ENCODE measurements at places on chromosomes 16 and 17.

DNA sequence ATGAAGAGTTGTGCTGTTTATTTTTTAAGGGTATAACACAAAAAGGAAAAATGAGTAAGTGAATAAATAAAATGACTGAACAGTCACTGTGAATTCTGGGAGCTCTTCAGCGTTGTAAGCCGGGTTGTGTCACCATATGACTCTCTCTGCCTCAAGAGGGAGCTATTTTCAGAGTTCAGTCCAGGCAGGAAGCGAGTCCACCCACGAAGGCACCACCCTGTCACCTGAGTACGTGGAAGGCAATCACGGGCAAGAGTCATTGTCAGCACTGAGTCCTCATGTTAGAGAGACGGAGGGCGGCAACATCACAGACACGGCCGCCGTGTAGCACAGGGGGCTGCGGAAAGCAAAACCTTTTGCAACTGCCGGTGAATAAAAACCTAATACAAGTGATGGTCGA lies 227.6 kb downstream of the UTP18 start:
- no peak for DNase-seq

DNA sequence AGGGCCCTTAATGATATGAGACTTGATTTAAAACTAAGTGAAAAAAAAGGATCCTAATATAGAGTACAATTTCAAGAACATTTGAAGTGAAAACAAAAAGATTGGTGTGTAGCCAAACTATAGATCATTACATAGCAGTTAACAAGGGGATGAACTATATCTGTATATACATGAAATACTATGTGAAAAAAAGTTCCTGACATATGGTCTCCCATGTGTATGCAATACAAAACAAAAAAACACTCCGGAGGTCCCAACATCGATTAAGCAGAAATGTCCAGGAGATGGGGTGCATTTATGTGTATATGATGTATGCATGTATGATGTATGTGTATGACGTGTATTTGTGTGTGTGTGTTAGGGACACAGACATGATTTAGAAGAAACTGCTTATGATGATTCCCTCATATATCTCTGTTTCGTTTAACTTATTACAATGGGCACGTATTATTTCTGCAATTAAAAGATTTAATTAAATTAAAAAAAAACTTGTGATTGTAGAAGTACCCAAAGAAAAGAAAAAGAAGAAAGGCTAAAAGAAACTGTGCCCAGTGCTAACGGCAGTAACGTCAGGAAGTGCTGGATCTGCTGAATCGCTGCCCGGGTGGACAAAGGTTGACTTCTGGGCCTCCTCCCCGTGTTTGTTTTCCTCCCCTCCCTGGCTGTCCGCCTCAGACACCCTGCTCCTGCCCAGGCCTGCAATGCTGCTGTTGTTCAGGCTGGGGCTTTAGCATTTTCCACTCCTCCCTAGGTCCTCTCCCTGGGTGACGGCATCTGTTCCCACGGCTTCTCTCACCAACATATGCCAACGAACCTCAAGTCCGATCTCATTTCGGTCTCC lies 36.9 kb downstream of the TBX4 start:
- DNase-seq: no peak

- no peak for DNase-seq
Observed at GRCh38 chr16:75107505-75107904, 9.1 kb downstream of the LDHD start.

DNA sequence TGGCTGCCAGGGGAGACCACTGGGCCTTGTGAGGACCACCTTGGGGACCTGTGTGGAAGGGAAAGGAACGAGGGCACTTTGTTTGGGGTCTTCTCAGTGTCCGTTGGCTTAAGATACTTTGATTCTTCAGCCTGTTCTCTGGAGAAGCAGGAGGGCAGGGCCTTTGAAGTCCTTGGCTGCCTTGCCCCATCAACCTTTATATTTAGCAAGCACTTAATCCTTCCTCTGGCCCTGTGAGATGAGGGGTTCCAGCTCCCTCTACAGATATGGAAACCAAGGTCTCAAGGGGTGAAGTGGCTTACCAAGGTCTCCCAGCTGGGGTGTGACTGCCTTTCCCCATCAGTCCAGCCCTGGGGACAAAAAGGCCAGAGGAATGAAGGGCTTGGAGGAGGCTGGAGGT lies 28.5 kb downstream of the TTYH2 start:
- DNase-seq: no peak

DNA sequence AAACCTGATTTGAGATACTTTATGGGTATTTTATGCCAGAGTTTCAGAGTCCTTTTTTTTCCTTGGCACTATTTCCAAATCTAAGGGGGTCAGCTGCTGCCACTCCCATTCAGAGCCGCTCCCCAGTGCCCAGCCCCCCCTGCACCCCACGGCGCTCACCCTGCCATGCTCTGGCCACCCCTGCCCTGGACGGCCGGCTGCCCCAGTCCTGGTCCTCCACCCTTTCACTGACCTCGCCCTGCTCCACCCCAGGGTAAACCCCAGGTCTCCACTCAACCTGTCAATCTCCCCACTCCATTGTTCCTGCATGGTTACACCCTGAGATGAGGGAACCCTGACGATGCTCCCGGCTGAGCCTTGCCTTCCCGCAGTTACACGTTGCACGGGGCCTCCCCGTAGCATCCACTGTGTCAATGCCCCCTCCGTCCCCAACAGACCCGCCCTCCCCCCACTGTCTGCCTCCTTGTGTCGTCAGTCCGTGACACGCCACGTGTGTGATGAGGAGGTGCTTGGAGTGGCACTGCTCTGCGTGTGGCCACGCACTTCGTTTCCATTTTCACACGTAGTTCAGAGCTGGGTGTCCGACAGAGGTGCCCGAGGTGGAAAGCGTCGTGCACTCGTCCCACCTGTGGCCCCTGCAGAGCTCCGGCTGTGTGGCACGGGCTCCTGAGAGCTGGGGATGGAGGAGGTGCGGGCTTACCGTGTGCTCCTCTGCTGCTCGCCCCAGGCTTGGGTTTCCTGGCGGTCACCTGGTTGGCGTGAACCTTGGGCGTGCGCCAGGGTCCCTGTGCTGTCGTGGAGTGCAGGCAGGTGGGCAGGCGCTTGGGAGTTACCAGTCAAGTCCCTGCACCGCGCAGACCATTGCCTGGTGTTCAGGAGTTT lies 116.5 kb downstream of the BANP start:
- DNase-seq: peak; percentile 14

GRCh38 chr16:23079675-23080301 lies 69.5 kb downstream of the USP31 start:
- no peak for DNase-seq

DNA sequence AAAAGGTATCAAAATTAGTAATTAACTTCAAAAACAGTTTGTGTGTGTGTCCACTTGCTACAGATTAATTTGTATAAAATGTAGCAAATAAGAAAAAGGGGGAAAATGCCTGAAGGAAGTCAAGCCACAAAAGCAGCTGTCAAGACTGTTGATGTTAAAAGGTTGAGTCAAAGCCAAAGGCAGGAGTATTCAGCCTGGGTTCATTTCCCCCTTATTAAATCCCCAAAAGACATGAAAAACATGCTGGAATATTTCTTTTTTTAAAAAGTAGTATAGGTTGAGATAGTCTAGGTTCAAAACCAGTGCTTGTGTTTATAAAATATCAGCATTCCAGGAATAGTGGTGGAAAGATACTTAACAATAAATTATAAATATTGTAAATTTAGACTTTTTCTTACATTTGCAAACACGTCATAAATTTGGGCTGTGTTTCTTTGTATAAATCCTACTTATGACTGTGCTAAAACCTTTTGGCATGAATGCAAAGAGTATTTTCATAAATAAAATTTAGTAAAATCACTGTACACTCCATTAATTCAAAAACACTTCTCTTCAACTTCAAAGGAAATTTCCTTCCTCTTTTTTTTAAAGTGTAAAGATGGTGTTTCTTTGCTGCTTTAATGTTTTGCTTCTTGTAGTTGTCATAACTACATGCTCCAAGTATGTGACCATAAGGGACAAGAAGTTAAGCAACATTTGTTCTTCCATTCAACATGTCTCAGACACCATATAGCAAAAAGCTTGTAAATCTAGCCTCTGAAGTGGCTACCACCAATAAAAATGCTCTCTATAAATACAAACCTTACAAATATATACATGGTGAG lies 72.0 kb downstream of the SKAP1 start:
- no peak for DNase-seq

- DNase-seq: no peak
Observed at GRCh38 chr17:76948726-76949342, 80.6 kb downstream of the MGAT5B start.

GRCh38 chr17:37506678-37507077 lies 17.0 kb downstream of the DUSP14 start:
- DNase-seq: no peak

GRCh38 chr17:81513372-81513752 lies 763 bp upstream of the ACTG1 start:
- peak; percentile 80 for DNase-seq

DNA sequence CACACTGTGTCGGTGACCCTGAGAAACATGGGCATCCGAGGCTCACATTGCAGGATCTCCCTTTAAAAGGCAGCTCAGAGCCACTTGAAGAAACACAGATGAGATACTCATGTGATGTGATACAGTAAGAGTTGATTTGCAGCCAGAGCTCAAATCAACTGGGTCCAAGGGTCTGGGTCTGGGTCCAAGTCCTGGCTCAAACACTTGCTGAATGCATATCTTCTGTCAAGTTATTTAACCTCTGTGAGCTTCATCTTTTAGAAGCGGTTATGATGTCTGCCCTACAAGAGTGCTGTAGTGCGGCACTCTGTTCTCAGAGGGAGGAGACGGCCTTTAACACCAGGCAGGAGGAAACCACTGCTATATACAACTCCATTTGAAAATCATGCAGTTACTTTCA lies 6.4 kb downstream of the KRT38 start:
- no peak for DNase-seq

DNA sequence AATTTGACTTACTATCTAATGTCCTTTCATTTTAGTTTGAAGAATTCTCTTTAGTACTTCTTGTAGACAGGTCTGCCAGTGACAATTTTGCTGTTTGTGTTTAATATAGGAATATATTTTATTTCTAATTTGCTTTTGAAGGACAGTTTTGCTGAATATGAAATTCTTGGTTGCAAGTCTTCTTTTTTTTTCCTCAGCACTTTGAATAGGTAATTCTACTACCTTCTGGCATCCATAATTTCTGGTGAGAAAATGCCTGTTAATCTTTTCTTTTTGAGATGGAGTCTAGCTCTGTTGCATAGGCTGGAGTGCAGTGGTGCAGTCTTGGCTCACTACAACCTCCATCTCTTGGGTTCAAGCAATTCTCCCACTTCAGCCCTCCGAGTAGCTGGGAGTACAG lies 25.2 kb upstream of the CCL22 start:
- DNase-seq: no peak

- DNase-seq: no peak
Observed at GRCh38 chr16:69309316-69309715, 1.8 kb upstream of the VPS4A start.

GRCh38 chr16:4633910-4634635 lies 9.4 kb downstream of the MGRN1 start:
- DNase-seq: no peak

GRCh38 chr16:3369073-3369472 lies 13.4 kb downstream of the OR2C1 start:
- DNase-seq: no peak

GRCh38 chr17:50045154-50045553 lies 10.8 kb upstream of the ITGA3 start:
- no peak for DNase-seq

- no peak for DNase-seq
Observed at GRCh38 chr17:6041246-6041645, 28.9 kb upstream of the WSCD1 start.

All from right hindlimb (tissue), 1 donor.